Left ventricle myocardium inferior (tissue), 1 donor: ENCODE measurements at places on chromosomes 6 and 20.

- DNase-seq, result no peak
Measured at GRCh38 chr6:137452333-137452894, 41.8 kb downstream of the OLIG3 start.

GRCh38 chr6:163935158-163935762 is 520.7 kb downstream of the QKI start:
- DNase-seq, result no peak

DNA sequence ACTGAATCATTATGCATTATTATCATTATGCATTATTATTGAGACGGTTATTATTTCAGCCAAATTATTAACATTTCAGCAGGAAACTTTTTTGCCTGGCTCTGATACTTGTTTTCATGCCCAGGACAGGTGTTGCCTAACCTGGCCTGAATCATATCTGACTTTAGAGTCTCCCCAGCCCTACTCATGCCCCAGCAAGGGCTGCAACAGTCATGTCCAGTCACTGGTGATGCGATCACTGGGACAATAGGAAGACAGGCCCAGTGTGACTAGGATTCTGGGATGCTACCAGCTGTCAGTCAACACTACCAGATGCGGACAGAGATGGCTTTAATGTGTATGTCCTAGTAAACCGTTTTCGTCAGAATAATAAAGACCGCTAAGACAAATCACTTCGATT is 285.0 kb downstream of the KHDC1L start:
- no peak for DNase-seq

- no peak for DNase-seq
Measured at GRCh38 chr6:41352396-41352795, 17.0 kb downstream of the NCR2 start.

DNA sequence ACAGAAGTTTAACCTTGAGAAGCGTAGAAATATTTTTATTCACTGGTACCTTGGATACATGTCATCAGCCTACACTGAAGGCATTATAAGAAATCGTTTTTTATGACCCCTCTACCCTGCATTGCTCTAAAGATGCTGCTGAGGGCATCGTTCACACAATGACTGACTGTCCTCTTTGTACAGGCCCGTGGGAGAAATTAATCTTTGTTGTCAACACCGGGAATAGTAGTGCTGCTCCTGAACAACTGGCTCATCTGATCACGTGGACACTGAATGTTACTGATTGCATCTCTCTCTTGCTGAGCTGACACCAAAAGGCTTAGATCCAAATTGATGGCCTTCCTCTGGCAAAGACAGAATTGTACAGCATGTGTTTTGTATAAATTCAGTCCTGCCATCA is 157.1 kb upstream of the SMLR1 start:
- no peak for DNase-seq

GRCh38 chr20:60948224-60948623 is 303.8 kb upstream of the CDH4 start:
- DNase-seq, result no peak

- no peak for DNase-seq
Measured at GRCh38 chr20:19327401-19327800, 115.0 kb downstream of the SLC24A3 start.

DNA sequence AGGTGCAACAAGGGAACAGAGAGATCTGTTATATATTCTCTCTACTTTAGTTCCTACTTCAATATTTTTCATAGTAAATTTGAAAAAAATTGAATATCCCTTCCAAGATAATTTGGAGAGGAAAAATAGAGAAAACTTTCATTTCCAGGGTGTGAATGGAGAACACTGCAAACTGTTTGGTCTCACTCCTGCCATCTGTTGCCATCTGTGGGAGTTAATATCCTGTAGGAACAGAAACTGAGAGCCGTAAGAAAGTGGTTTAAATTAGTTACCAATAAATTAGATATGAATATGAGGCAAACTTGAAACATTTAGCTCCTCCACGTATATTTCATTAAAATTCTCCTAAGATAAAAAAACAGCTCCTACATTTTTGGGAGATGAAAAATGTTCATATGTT is 4.2 kb downstream of the ZNF337 start:
- DNase-seq, result no peak

DNA sequence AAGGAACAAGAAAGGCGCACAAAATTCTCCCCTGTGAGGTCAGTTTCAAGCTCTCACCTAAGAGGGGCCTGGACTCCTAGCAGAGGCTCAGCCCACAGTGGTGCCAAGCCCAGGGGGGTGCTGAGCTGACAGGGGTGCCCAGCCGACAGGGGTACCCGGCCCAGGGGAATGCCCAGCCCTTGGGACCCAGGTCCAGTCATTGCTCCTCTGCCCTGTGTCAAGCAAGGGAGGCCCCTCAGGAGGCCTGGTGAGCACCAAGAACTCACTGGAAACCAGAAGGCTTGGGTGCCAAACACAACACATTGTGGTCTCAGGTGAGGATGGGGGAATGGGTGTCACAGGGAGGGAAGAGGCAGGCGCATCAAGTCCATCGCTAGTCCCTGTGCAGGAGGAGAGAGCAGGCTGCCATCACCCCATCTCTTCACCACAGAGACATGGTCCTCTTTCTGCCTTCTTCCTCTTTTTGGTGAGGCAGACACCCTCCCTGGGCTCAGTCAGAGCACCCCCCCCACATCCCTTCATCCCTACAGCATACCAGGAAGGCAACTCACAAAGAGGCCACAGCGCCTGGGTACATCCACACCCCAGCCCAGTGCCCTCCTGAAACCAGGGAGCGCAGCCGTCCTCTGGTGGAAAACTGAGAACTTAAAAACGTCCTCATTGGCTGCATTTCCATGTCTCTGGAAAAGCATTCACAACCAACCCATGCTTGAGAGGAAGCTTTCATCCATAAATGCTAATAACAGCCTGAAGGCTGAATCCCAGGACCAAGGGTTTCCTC is 111.3 kb downstream of the BANF2 start:
- DNase-seq, result no peak

GRCh38 chr6:75492386-75493153 is 1.0 kb downstream of the FILIP1 start:
- no peak for DNase-seq

- DNase-seq, result no peak
Measured at GRCh38 chr6:28111964-28112363, 12.4 kb upstream of the ZSCAN16 start.

DNA sequence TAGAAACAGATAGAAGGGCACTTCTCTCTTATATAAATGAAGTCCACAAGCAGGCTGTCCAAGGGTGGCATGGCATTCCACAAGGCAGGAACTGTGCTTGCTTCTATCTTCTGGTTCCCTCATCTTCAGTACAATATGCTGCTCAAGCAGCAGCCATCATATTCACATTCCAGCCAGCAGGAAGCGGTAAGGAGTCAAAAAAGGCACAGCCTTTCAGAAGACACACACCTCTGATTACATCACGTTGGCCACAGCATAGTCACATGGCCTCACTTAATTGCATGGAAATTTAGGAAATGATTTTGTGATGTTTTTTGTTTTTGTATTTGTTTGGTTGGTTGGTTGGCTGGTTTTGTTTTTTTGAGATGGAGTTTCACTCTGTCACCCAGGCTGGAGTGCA is 19.0 kb downstream of the REM1 start:
- DNase-seq, result no peak

- DNase-seq, result no peak
Measured at GRCh38 chr6:41222513-41222912, 5.6 kb upstream of the TREML4 start.

- DNase-seq, result no peak
Measured at GRCh38 chr6:10412461-10413261, 2.2 kb downstream of the TFAP2A start.

DNA sequence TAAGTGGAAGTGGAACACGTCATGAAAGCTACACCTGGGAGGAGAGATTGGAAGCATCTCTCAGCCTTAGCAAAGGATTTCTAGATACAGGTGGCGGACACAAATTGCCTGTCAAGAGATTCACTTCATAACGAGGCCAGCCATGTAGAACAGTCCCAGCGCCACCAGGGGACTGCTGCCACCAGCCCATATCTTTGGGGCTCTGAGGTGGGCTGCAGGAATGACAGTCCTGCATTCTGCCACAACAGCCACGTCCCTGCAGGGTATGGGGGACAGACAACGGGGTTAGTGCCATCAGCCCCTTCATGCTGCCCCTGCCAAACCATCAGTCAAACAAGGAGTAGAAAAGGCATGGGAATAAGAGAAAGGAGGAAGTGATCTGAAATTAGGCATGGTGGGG is 81.2 kb upstream of the SASH1 start:
- DNase-seq, result no peak

DNA sequence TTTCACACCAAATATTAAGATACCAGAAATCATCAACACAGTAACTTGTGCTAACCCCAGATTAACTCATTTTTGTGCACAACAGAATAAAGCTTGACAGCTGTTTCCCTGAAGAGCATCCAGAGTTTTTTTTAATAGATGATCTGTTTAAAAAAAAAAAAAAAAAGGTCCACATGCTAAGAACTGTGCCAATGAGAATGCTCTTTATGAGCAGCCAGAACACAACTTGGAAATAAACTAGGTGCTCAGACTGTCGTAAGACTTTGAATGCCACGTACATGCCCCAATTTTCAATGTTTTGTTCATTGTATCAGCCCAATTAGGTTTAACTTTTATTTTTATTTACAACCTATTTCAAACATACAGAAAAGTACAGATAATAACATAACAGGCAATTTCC is 47.3 kb downstream of the STAU1 start:
- DNase-seq, result no peak

DNA sequence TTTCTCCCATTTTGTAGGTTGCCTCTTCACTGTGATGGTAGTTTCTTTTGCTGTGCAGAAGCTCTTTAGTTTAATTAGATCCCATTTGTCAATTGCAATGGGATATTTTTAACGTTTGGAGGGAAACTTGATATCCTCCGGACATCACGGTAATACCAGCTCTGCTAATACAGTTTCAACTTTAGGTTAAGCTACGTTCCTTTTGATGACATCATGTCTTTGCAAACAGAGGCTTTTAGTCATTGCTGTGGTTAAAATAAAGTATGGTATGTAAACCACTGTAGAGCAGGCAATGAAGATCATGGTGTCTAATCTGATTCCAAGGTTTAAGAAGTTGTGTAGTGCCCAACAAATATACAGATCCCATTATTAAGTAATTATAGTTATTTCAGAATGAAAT is 168.0 kb upstream of the CHD6 start:
- no peak for DNase-seq

DNA sequence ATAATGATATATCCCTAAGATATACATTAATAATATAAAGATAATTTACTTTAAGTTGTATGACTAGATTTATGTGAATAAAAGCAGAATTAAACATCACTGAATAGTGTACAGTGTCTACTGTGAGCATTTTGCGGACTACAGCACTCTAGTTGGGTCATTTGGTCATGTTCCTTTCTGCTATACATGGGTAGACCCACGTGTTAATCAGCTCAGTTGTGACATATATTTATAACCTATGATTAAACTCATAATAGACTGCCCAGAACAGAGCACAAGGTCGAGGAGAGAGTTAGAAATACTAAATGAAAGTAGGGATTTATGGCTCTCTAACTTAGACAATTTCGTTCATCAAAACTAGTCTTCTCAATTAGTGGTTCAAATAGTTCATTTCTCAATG is 852.7 kb downstream of the EPHA7 start:
- no peak for DNase-seq

GRCh38 chr6:139863346-139863745 is 488.9 kb upstream of the CITED2 start:
- no peak for DNase-seq

GRCh38 chr6:93447874-93448273 is 28.5 kb upstream of the EPHA7 start:
- DNase-seq, result no peak

GRCh38 chr20:32524829-32525501 is 60.2 kb downstream of the NOL4L start:
- peak; percentile 82 for DNase-seq

- no peak for DNase-seq
Measured at GRCh38 chr6:150072201-150072600, 3.3 kb upstream of the ULBP3 start.

DNA sequence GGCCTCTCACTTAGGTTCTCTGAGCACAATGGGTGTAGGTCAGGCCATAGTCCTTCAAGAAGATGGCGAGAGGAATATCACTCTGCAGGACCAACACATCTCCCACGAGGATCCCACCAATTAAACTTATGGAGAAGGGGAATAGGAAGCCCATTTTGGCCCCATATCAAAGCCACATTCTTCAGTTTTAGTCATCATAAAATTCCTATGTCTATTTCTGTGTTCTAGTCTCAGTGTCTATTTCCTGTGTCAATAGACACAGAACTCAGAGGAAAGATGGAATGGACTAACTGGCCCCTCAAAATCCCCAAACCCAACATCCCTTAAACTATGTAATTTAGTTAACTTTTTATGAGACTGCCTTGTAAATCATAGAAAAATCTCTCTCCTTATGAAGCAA is 216.8 kb downstream of the HACE1 start:
- DNase-seq, result no peak

DNA sequence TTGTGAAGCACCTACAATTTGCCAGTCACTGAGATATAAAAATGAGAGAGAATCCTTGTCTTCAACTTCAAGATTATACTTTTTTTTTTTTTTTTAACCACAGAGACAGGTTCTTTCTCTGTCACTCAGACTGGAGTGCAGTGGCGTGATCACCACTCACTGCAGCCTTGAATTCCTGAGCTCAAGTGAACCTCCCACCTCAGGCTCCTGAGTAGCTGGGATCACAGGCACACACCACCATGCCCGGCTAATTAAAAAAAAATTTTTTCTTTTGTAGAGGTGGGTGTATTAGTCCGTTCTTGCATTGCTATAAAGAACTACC is 51.6 kb upstream of the PMEPA1 start:
- DNase-seq, result no peak

- DNase-seq, result no peak
Measured at GRCh38 chr6:22062807-22063408, 233.9 kb downstream of the PRL start.

GRCh38 chr6:69866770-69867638 is 648 bp downstream of the COL19A1 start:
- peak; percentile 61 for DNase-seq

- no peak for DNase-seq
Measured at GRCh38 chr20:41038149-41038877, 9.7 kb downstream of the TOP1 start.

- no peak for DNase-seq
Measured at GRCh38 chr6:125745281-125746018, 4.0 kb upstream of the HEY2 start.

GRCh38 chr6:105941621-105942412 is 144.3 kb upstream of the PRDM1 start:
- no peak for DNase-seq

DNA sequence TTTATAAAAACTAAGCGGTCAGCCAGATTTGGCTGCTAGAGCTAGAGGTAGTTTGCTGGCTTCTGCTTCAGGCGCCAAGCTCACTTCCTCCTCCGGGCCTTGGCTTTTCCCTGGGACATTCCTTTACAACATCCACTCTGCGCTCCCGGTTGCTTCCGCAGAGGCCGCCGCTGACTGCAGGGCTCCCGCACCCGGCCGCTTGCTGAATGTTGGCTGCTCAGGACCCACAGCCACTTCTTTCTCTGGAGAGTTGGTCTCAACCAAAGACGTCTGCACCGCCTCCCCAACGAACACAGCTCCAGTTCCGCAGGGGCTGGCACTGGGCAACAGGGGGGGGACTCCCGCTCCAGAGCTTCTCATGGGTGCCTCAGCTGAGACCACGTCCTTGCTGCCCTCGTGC is 282.8 kb downstream of the TFAP2C start:
- DNase-seq, result no peak
